ENCODE measurements at places on chromosomes 3 and 15. TPM values are rescaled to one million over a fixed set of nuclear protein-coding genes. Genes with fewer than 3 reads are reported as not detected.

DNA sequence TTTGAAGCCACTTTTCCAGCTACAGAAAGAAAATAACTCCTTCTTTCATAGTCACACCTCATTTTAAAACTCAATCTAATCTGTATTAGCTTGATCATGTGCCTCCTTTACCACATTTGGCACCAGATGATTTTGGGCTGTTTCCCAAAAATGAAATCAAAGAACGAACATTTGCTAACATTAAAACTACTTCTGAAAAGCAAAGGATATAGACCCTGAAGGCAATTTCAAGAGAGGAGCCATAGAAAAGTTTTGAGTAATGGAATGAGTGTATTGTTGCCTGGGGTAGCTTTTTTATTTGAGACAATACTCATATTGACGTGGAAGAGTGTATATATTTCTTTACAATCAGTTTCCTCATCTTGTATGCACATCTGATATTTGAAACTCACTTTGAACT, 152.8 kb upstream of the TBL1XR1 start:
- H3K36me3 ChIP-seq, result no peaks in the 10 kb centered on the region
- peaks cover 10% of the 10 kb centered on the region for H3K4me1 ChIP-seq
- H3K27me3 ChIP-seq, result no peaks in the 10 kb centered on the region
- no peak for DNase-seq
- H3K27ac ChIP-seq, result no peak overlapping the region

- no peak for DNase-seq
- H3K27me3 ChIP-seq, result no peaks in the 10 kb centered on the region
- H3K36me3 ChIP-seq, result no peaks in the 10 kb centered on the region
Measured at GRCh38 chr3:107543666-107544065, 20.9 kb downstream of the BBX start.

GRCh38 chr3:188041895-188042294, 112.1 kb upstream of the LPP start:
- H3K4me3 ChIP-seq, result no peak overlapping the region
- H3K27ac ChIP-seq, result no peak overlapping the region
- H3K27me3 ChIP-seq, result no peaks in the 10 kb centered on the region
- no peak for DNase-seq

DNA sequence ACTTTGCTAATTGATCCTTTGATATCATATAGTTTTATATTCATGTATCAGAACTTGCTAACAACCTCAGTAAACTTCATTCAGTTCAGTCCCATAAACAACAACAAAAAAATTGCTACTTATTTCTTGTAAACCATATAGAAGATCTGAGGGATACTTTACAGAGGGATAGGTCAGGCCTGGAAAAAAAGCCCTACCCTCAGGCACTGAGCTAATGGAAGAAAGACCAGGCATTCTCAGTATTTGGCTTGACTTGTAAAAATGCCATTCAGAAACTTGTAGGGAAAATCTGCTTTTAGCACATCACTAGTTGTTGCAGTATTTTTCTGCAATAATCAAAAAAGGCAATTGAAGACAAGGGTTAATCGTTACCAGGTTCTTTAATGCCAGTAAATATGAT, 33.1 kb downstream of the ARMC8 start:
- H3K4me1 ChIP-seq, result no peaks in the 10 kb centered on the region
- no peak for DNase-seq
- no peak overlapping the region for H3K4me3 ChIP-seq
- no peak overlapping the region for H3K27ac ChIP-seq

Gene ABHD10
- total RNA-seq, result 42.4 TPM

DNA sequence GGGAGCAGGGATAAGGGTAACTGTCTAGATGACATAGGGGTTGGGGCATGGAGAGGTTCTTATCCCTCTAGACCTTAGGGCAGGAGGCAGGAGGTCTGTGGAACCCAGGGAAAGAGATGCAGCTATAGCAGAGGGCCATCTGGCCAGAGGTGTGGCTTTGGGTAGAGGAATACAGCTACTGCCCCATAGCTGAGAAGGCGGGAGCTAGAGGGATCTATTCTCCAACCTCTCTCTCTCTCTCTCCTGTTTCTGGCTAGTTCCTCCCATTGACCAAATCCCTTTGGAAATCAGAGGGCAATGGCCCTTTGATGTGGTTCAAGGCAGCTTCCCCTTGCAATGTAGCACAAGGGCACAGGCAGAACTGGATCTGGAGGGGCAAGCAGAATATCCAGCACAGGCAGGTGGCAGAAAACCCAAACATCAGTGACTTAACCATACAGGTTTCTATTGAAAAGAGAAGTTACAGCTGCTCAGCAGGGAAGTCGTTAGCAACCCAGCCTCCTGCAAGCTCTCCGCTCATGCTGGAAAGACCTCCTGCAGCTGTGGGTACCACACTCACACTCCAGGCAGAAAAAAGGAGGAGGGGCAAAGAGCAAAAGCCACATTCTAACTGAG, 22.3 kb upstream of the LMOD3 start:
- H3K4me1 ChIP-seq, result peaks cover 7% of the 10 kb centered on the region
- no peaks in the 10 kb centered on the region for H3K36me3 ChIP-seq
- H3K27me3 ChIP-seq, result no peaks in the 10 kb centered on the region

Gene GOLIM4
- 8.8 TPM for total RNA-seq

Gene NR1I2
- 0.14 TPM for total RNA-seq

Gene GOLGA6L22
- not detected for total RNA-seq

- no peaks in the 10 kb centered on the region for H3K27me3 ChIP-seq
- no peak overlapping the region for H3K27ac ChIP-seq
- no peak overlapping the region for H3K4me3 ChIP-seq
- no peak for DNase-seq
Measured at GRCh38 chr15:65222891-65223290, 11.6 kb upstream of the CILP start.

DNA sequence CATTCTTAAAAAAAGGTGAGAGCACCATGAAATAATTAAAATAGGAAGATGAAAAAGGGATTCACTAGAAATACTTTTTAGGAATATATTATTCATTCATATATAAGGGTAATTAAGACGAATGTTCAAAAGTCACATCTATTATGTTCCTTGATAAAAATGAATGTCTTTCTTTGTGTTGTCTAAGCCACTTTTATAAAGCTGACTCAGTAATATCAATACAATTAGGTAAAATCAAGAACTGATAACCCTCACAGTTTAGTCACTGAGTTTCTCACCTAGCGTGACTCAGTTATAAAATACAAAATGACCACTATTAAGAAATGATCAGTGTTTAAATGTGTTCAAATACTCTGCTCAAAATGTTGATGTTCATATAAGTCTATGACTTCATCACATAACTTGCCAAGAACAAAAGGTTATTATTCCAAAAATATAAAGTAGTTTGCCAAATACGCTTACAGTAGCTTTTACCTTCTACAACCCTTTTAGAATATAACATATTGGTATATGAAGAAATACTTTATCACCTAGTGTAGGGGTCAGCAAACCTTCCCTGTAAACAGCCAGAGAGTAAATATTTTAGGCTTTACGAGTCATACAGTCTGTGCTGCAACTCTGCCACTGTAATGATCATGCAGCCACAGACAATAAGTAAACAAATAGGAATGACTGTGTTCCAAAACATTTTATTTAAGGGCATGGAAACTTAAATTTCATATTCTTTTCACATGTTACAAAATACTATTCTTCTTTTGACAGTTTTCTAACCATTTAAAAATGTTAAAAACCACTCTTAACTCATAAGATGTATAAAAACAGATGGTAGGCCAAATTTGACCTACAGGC, 369.8 kb downstream of the TBC1D5 start:
- no peaks in the 10 kb centered on the region for H3K27me3 ChIP-seq
- H3K4me3 ChIP-seq, result no peak overlapping the region
- peaks cover 6% of the 10 kb centered on the region for H3K36me3 ChIP-seq
- DNase-seq, result no peak
- H3K4me1 ChIP-seq, result no peaks in the 10 kb centered on the region

Gene LHFPL4
- not detected for total RNA-seq

Gene CPA3
- total RNA-seq, result 6.3 TPM

Gene C3orf20
- not detected for total RNA-seq

DNA sequence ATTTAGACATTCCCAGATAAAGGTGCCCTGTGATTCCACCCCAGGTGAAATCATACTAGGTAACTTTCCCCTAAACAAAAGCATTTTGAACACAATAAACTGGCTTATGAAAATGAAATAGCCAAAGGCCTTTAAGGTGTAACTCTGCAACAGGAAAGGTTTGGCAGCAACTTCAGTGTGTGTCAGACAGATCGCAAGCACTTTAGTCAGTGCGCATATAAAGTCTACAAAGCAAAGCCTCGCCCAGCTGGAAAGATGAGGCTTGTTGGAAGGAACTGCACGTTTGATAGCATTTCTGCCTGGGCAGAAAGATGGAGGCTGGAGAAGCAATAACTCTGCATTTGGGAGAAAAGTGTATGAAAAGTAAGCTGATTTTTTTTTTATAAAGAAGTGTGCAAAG, 57.9 kb downstream of the PRICKLE2 start:
- H3K4me3 ChIP-seq, result no peak overlapping the region
- H3K27me3 ChIP-seq, result no peaks in the 10 kb centered on the region
- H3K36me3 ChIP-seq, result no peaks in the 10 kb centered on the region
- DNase-seq, result no peak

GRCh38 chr3:101036676-101037075, 43.5 kb upstream of the ABI3BP start:
- no peaks in the 10 kb centered on the region for H3K27me3 ChIP-seq
- no peak overlapping the region for H3K4me3 ChIP-seq
- no peaks in the 10 kb centered on the region for H3K36me3 ChIP-seq
- H3K4me1 ChIP-seq, result no peaks in the 10 kb centered on the region

Measured in thymus (tissue), 14 donors.